ENCODE measurements at places on chromosomes 7 and 10.

DNA sequence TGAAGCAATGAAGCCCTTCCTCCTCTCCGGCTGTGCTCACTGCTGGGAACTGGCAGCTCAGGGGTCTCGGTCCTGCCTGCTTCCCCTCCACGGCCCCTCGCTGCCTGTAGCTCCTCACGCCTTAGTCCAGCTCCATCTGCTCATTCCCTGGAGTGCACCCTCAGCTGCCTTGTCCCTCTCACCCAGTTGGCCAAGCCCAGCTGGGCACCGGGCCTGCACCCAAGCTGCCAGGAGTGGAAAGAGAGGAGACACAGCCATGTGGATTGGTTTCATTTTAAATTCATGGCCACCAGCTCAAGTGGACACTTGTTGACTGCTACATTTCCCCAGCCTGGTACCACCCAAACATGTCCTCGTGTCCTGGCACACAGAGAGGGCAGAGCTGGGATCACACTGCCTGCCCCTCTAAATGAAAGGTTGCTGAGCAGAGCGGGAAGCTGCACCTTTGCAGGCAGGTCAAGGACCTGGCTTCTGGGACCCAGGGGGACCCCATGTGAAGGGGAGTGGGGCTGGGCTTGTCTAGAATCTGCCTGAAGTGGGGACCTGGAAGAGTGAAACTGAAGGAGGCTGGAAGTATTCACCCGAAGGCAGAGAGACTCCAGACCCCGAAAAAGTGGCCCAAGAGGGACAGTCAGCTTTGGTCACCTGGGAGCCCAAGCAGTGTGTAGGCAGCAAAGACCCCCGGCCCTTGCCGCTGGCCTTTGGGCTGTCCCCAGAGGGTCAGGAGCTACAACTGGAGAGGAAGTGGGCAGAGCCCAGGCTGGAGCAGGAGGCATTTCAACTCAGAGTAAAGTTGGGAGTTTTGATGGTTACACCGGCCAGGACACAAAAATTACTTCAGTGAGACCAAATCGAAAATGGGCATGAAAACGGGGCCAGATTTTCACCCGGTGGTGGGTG, 15.0 kb upstream of the BNIP3 start:
- H3K4me1 ChIP-seq = peaks cover 20% of the 10 kb centered on the region
- H3K27me3 ChIP-seq = no peaks in the 10 kb centered on the region
- no peaks in the 10 kb centered on the region for H3K36me3 ChIP-seq

DNA sequence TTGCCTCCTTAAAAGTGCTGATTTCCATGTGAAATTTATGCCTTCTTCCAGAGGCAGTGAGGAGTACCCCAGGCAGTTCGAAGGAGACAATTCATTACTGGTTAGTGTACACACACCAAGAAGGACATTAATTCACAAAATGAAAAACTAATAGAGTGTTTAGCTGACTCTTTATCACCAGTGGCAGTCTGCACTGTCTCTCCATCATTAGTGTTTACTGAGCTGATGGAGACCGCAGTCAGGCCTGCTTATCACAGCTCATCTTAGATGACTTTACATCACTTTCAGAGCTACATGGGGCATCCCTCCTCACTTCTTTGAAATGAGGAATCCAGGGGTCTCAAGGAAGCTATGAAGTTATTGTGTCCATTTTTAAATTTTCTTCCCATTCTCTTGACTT, 155.5 kb upstream of the LRGUK start:
- no peaks in the 10 kb centered on the region for H3K27me3 ChIP-seq
- H3K36me3 ChIP-seq = no peaks in the 10 kb centered on the region
- H3K27ac ChIP-seq = no peak overlapping the region
- no peak overlapping the region for H3K4me3 ChIP-seq
- H3K4me1 ChIP-seq = no peaks in the 10 kb centered on the region
- DNase-seq = no peak

DNA sequence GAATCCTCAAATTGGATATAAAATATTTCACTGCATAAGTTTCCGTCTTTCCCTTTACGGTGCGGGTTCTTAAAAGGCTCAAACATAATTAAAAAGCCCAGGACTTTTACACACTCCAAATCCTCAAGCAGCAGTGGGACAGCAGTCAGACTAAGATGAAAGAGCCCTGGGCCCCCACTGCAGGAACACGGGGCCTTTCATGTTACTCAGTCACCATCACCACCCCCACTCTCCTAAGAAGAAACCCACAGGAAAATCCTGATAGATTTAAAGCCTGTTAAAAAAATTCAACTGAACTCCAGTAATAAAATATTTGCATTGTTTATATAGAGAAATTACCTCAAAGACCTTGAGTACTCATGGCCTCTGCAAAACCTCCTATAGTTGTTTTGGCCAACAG, 74.0 kb upstream of the TRIL start:
- H3K4me1 ChIP-seq = no peaks in the 10 kb centered on the region
- H3K27ac ChIP-seq = no peak overlapping the region
- DNase-seq = no peak
- H3K4me3 ChIP-seq = no peak overlapping the region

DNA sequence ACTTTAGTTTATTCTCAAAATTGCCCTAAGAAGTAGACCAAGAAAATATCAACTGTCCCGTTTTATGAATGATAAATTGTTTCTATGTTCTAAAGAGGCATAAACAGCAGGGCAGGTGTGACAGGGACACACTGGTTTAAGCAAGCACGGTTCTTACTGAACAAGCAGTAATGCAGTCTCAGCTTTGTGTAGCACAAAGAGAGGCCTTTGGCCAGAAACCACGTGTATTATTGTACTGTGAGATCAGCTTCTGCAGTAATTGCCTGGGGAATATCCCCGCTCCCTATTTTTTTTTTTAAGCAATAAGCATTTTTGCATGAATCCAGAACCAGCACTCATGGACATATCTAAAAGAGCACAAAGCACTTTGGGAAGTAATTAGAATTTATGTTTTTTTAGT, 255.4 kb downstream of the WDR11 start:
- H3K27me3 ChIP-seq = no peaks in the 10 kb centered on the region
- no peak overlapping the region for H3K4me3 ChIP-seq
- DNase-seq = peak; percentile 69
- no peaks in the 10 kb centered on the region for H3K36me3 ChIP-seq
- H3K27ac ChIP-seq = peak overlapping the region; percentile 51

DNA sequence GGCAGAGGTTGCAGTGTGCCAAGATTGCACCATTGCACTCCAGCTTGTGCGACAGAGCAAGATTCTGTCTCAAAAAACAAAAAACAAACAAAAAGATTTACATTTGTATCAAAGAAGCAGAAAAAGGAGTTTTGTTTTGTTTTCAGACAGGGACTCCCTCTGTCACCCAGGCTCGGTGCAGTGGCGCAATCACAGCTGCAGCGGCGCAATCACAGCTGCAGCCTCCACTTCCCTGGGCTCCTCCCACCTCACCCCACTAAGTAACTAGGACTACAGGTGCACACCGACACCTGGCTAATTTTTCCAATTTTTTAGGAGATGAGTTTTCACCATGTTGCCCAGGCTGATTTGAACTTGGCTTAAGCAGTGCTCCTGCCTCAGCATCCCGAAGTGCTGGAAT, 1.8 kb downstream of the ARMC10 start:
- H3K36me3 ChIP-seq = peaks cover 6% of the 10 kb centered on the region
- H3K27me3 ChIP-seq = no peaks in the 10 kb centered on the region
- H3K27ac ChIP-seq = no peak overlapping the region
- DNase-seq = no peak
- no peak overlapping the region for H3K4me3 ChIP-seq

DNA sequence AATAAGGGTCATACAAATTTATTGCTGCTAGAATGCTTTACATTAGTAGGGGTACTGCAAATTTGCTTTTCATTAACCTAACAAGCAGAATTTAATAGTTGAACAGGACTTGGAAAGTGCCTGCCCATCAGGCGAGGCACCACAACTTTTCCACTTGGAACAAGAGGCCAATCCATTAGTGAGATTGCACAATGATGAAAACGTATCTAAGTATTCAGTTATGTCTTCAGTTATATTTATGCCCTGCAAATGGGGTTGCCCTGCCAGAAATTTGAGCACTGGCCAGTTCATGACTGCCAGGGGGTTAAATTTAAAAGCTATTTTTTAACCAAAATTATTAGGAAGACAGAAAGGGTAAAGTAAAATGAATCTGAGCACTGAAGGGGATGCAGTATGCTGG, 111.1 kb upstream of the PALS2 start:
- H3K4me1 ChIP-seq = peaks cover 26% of the 10 kb centered on the region
- no peak overlapping the region for H3K27ac ChIP-seq
- H3K4me3 ChIP-seq = no peak overlapping the region
- no peaks in the 10 kb centered on the region for H3K36me3 ChIP-seq
- no peak for DNase-seq

DNA sequence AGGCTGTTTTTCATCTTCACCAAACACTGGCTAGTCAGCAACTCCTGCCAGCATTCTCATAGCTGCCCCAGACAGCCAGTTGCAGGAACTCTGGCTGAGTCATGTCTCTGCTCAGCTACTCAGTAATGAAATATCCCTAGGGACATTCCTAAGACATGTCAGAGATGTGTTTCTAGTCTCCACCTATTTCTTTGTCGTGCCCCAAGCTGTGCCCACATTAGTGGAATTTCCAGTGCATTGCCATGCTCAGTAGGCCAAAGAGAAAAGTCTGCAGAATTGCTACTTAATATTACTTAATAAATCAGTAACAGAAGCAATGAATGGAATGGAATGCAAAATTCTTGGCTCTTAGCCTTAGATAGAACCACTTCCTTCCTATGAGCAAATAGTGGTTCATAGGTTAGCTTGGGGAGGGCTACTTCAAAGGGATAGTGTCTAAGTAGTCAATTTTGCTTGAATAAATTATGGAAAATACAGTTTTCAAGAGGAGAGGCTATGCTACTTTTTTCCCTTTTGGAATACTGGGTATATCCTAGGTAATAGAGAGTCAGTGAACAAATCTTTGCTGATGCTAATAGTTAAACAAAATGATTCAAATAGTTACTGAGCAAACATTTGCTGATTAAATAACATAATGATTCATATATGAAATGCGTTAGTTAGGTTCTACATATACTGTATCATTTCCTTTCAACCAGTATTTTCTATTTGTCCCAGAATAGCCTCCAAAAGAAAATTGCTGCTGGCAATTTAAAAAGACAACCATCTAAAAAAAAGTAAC, 23.6 kb upstream of the SEMA3C start:
- DNase-seq = peak; percentile 77
- H3K36me3 ChIP-seq = no peaks in the 10 kb centered on the region
- no peak overlapping the region for H3K4me3 ChIP-seq
- no peaks in the 10 kb centered on the region for H3K27me3 ChIP-seq
- peak overlapping the region; percentile 90 for H3K27ac ChIP-seq
- H3K4me1 ChIP-seq = peaks cover 5% of the 10 kb centered on the region

GRCh38 chr10:114103284-114103683, 59.6 kb downstream of the ADRB1 start:
- peaks cover 9% of the 10 kb centered on the region for H3K4me1 ChIP-seq
- peaks cover 11% of the 10 kb centered on the region for H3K27me3 ChIP-seq
- H3K27ac ChIP-seq = no peak overlapping the region
- no peak overlapping the region for H3K4me3 ChIP-seq
- DNase-seq = peak; percentile 26
- H3K36me3 ChIP-seq = no peaks in the 10 kb centered on the region

DNA sequence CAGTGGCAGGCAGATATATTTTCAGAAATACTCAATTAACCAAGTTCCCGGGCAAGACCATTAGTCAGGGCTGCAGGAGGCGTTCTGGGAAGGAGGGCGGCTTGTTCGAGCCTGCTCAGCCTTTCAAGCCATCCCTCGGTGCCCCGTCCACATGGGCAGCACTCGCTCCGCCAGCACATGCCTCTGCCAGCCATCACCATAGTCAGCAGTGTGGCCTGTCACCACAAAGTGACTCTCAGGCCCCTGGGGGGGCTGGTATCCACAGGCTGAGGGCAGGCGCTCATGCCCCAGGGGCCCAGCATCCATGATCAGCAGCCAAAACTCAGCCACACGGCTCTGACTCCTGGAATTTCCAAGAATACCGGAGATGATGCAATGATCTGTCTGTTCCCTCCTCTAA, 81.9 kb downstream of the CHST15 start:
- no peak overlapping the region for H3K27ac ChIP-seq
- no peaks in the 10 kb centered on the region for H3K27me3 ChIP-seq
- DNase-seq = no peak
- H3K4me1 ChIP-seq = no peaks in the 10 kb centered on the region

GRCh38 chr7:155531681-155532080, 14.7 kb downstream of the CNPY1 start:
- peaks cover 92% of the 10 kb centered on the region for H3K27me3 ChIP-seq
- H3K36me3 ChIP-seq = no peaks in the 10 kb centered on the region
- no peak overlapping the region for H3K27ac ChIP-seq
- no peaks in the 10 kb centered on the region for H3K4me1 ChIP-seq
- no peak for DNase-seq

DNA sequence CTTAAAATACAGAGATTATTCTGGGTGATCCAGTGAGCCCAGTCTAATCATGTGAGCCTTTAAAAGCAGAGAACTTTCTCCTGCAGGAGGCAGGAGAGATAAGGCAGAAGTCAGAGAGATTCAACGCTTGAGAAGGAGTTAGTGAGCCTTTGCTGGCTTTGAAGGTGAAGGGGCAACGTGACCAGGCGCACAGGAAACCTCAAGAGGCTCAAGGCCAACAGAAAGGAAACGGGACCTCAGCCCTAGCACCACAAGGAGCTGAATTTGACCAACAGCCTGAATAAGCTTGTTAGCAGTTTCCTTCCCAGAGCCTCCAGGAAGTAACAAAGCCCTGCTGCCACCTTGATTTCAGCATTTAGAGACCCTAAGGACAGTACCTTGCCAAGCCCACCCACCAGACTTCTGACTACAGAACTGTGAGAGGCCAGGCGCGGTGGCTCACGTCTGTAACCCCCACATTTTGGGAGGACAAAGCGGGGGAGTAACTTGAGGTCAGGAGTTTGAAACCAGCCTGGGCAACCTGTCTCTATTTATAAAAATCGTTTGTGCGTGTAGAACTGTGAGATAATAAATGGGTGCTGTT, 87.3 kb upstream of the KAT6B start:
- no peaks in the 10 kb centered on the region for H3K4me1 ChIP-seq
- DNase-seq = peak; percentile 22
- no peaks in the 10 kb centered on the region for H3K36me3 ChIP-seq

DNA sequence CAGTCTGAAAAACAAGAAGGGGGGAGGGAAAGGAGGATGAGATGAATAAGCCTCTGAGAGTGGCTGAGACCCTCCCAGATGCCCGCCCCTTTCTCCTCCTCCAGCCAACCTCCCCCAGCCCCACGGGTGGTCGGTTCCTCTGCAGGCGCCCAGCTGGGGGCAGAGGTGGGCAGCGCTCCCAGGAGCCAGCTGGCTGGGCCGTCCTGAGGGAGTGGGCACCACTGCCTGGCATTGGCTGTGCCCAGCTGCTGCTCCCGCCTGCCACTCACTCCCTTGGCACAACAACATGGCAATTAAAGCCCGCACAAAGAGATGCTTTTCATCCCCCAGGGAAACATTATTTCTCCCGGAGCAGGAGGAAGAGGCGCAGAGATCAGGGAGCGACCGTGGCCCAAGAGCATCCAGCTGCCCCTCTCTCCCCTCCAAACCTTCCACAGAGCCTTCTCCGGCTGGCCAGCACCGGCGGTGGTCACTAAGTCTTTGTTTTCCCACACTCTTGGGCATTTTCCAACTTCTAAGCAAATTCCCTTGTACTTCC, 107.2 kb downstream of the SPDYE5 start:
- peak; percentile 37 for DNase-seq
- no peaks in the 10 kb centered on the region for H3K36me3 ChIP-seq
- H3K27ac ChIP-seq = peak overlapping the region; percentile 38
- H3K27me3 ChIP-seq = no peaks in the 10 kb centered on the region

All from large intestine (tissue), 12 donors.